ENCODE measurements at places on chromosomes 12 and 14.

- H3K4me1 ChIP-seq = peaks cover 92% of the 10 kb centered on the region
- no peak for DNase-seq
Measured at GRCh38 chr12:104486943-104487819, 30.4 kb downstream of the CHST11 start.

- no peaks in the 10 kb centered on the region for H3K27me3 ChIP-seq
- H3K36me3 ChIP-seq = no peaks in the 10 kb centered on the region
- H3K4me3 ChIP-seq = no peak overlapping the region
- DNase-seq = peak; percentile 42
Measured at GRCh38 chr14:24411443-24412389, 12.9 kb downstream of the NYNRIN start.

DNA sequence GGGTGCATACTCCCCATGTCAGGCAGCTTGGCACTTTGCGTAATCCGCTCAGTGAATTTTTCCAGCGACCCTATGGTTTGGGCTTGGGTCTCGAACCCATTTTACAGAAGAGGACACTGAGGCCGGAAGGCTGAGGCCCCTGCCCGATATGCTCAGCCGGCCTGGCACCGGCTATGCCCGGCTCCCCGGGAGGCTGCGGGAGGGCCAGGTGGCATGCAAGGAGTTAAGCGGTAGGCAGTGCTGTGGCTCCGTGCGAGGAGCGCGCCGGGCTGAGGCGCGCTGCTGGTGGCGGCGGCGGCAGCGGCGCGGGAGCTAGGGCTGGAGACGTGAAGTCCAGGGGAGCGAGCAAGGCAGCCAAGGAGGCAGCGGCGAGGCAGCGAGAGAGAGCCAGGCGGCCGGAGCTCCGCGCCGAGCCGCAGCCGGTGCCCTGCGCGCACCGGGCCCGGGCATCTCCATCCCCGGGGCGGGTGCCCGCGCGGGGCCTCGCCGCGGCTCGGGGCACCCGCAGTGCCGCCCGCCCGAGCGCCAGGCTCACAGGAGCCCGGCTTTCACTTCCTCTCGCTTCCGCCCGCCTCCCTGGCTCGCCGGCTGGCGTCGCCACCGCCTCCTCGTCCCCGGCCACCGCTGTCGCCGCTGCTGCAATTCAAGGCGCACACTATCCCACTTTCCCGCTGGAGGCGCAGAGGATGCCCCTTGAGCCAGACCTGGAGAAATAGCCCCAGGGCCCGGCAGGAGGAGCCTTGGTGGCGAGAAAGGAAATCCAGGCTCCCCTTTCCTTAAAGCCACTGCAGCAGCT is at the start of gene WSCD2:
WSCD2 (plus strand) TSS at position 272 of the 796 bp plus-strand sequence. CDS start 66,545 bp downstream, outside the sequence.
- H3K27me3 ChIP-seq = peaks cover 52% of the 10 kb centered on the region
- peak; percentile 9 for DNase-seq
- H3K27ac ChIP-seq = no peak within 1 kb of the TSS
- H3K4me3 ChIP-seq = no peak within 1 kb of the TSS

DNA sequence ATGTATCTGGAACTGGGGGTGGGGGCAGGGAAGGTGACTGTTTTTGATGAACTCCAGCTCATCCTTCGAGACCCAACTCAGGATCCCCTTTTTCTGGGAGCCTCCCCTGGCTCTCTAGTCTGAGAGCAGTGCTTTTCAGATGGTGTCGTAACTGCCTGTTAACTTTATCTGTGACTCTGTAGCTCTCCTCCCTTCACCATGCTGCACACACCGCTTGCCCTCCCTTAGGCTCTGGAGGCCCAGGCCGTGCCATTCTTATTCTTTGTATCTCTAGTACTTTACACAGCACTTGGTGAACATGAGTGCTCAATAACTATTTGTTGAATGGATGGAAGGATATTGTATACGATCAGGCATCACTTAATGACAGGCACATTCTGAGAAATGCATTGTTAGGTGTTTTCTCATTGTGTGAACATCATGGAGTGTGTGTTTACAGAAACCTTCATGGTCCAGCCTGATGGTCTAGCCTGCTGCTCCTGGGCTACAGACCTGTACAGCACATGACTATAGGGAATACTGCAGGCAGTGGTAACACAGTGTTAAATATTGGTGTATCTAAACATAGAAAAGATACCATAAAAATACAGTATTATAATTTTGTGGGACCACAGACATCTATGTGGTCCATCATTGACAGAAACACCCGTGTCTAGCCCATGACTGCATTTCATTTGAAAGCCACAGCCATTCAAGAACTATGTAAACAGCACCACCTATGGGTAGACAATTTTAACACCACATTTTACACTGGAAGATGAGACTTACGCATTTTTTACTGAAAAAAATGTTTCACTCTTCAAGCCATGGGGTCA is 91.8 kb downstream of the EML1 start:
- peak; percentile 49 for DNase-seq
- no peak overlapping the region for H3K27ac ChIP-seq
- H3K4me3 ChIP-seq = no peak overlapping the region
- peaks cover 9% of the 10 kb centered on the region for H3K27me3 ChIP-seq

DNA sequence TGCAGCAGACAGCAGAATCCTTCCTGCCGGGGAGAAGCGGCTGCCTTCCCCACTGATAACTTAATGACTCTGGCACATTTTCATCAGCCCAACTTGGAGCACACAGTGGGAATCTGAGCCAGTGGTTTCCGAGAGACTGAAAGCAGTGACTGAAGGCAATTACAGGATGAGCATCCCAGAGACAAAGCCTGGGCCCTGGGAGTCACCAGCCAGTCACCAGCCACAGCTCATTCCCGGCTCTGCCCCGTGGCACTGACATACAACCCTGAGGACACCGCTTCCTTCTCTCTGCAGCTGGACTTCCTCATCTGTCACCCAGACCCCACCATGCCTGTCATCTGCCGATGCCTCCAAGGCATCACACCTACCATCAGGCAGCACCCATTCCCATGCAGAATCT is 192.3 kb downstream of the DPF3 start:
- H3K4me3 ChIP-seq = no peak overlapping the region
- H3K4me1 ChIP-seq = peaks cover 23% of the 10 kb centered on the region
- H3K36me3 ChIP-seq = no peaks in the 10 kb centered on the region
- no peak for DNase-seq

- H3K4me1 ChIP-seq = no peaks in the 10 kb centered on the region
- no peaks in the 10 kb centered on the region for H3K27me3 ChIP-seq
- H3K36me3 ChIP-seq = peaks cover 15% of the 10 kb centered on the region
- H3K27ac ChIP-seq = no peak overlapping the region
Measured at GRCh38 chr12:3607039-3607720, 116.2 kb downstream of the PRMT8 start.

- H3K27ac ChIP-seq = no peak overlapping the region
- DNase-seq = no peak
- H3K36me3 ChIP-seq = no peaks in the 10 kb centered on the region
- H3K27me3 ChIP-seq = no peaks in the 10 kb centered on the region
- no peaks in the 10 kb centered on the region for H3K4me1 ChIP-seq
Measured at GRCh38 chr14:90554341-90554740, 157.5 kb downstream of the CALM1 start.

DNA sequence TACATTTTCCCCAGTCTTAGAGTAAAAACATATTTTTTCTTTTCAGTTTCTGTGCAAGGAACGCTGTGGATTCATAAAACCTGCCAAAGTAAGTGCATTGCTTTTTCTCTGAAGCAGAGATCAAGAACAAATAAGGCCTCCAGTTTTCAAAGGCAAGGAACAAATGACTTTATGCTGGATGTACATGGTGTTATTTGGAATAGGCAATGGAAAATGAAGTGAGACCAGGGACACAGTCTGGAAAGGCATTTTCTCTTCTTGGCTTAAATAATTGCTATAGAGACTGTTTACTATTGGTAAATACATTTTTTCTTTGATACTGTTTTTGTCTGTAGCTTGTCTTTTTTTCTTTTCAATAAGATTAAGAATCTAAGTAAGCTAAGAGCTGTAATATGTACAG is 725.9 kb upstream of the MDGA2 start:
- H3K4me3 ChIP-seq = no peak overlapping the region
- DNase-seq = no peak
- no peak overlapping the region for H3K27ac ChIP-seq

DNA sequence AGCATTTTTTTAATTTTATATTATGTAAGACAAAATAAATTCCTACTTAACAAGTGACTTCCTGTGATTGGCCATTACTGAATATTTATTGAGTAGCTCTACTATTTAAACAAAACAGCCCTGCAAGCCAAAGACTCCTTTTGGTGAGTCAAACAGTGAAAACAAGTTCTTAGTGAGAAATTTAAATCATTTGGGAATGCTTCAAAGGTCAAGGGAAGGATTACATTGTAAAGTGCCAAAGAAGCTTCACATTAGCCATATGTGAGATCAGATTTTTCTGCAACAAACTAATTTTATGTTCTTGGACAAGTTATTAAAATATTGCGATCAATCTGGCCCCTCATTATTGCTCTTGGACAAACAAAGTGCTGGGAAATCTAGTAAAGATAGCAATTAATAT is 795.4 kb upstream of the MGAT4C start:
- no peak overlapping the region for H3K4me3 ChIP-seq
- no peak for DNase-seq
- no peaks in the 10 kb centered on the region for H3K36me3 ChIP-seq
- H3K27ac ChIP-seq = no peak overlapping the region
- no peaks in the 10 kb centered on the region for H3K27me3 ChIP-seq
- no peaks in the 10 kb centered on the region for H3K4me1 ChIP-seq
